ENCODE measurements at places on chromosomes 3 and 15. TPM values are rescaled to one million over a fixed set of nuclear protein-coding genes. Genes with fewer than 3 reads are reported as not detected.

HEG1 gene
- polyA plus RNA-seq, result 32.0 TPM

DNA sequence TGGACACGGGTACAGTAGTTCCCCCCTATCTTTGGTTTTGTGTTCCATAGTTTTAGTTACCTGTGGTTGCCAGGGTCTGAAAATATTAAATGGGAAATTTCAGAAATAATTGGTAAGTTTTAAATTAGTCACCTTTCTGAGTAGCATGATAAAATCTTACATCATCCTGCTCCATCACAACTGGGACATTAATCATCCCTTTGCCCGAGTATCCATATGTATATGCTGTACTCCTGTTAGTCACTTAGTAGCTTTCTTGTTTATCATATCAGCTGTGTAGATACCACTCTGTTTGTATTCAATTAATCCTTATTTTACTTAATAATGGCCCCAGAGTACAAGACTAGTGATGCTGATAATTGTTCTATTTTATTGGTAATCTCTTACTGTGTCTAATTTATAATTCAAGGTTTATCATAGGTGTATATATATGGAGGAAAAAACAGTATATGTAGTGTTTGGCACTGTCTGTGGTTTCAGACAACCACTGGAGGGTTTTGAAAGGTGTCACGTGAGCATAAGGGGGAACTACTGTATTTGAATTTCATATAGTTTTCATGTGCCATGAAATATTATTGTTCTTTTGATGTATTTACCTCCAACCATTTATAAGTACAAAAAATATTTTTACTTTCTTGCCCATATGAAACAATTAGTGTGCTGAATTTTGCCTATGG lies 41.4 kb downstream of the CTDSPL2 start:
- peak; percentile 80 for DNase-seq

DNA sequence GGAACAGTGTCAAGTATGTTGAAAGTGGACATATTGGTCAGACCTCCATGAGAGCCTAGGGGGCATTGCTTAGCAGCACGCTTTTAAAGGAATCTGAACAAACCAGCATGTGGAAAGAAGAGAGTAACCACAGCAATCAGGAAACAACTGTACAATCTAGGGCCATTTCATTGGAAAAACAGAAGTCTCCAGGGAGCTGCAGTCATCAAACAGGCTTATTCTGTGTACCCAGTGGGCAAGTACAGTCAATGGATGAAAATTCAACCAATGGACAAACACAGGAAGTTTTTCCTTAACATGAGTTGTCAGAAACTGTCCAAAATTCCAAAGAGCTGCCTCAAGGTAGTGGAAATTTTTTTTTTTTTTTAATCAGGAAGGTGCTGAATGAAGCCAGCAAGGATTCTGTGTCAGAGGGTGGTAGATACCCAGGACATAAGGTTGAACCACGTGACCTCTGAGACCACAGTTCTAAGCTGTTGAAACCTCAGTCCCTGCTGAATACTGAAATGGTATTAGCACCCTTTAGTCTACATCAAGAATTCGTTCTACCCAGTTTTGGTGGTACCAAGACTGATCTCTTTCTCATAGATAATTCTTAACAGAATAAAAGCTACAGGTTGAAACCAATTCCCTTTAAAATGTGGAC lies 4.4 kb upstream of the DLG1 start:
- DNase-seq, result peak; percentile 84

DNA sequence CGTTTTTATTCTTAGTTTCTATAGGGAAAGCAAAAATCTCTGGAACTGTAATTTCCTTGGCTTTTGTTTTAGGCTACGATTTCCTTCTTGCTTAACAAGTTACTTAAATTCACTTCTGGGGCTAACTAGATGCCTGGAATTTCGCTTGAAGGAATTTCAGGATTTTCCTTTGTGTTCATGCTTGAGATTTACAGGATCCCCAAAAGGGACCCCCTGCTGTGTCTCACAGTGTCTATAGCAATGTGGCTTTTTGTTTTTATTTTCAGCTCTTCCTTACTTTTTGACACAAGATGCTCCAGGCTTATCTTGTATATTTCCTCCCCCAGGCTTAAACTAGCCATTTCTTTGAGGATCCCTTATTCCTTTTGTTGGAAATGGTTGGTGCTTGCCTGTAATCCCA lies 95.5 kb upstream of the DPPA4 start:
- DNase-seq, result no peak
